NCI-H2081 treated with DMSO at 0.1 percent for 48 hours (cell line): ENCODE measurements at places on chromosomes 3 and 15.

DNA sequence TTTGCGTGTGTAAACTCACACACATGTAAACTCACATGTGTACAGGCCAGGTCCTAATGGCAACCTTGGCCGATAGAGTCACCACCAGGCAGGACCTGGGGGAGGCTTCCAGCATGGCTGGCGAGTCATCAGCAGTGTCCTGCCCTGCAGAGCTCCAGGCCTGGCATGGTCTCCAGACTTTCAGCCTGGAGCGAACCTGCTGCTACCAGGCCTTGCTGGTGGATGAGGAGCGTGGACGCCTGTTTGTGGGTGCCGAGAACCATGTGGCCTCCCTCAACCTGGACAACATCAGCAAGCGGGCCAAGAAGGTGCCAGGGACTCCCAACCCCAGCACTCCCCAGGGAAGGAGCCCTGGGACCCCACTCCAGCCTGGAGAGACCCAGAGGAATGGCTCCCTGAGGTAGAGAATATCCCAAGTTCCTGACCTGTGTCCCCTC, 1.0 kb downstream of the SEMA3B start:
- no peak for DNase-seq

- DNase-seq = no peak
These were observed 61.5 kb downstream of the LRRC49 start for GRCh38 chr15:70954171-70954570.

DNA sequence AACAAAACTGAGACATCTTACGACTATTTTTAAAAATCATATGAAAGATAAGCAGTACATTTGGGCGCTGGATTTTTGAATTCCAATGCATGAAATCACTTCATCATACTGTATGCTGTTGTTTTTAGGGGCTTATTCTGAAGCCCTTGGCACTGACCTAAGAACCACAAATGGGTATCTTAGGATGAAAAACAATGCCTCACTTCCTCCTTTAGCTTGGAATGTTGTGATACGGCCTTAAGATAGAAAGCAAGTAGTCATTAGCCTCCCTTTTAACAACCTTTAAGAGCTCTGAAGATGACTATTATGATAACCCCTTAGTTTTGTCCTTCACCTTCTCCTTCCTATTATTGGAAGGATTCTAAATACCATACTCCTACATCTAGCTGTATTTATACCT, 289.8 kb downstream of the ARPP21 start:
- DNase-seq = no peak

- DNase-seq = no peak
These were observed 234.8 kb upstream of the WNT5A start for GRCh38 chr3:55721716-55722484.

GRCh38 chr3:136250903-136251460, 842 bp downstream of the PCCB start:
- peak; percentile 60 for DNase-seq

DNA sequence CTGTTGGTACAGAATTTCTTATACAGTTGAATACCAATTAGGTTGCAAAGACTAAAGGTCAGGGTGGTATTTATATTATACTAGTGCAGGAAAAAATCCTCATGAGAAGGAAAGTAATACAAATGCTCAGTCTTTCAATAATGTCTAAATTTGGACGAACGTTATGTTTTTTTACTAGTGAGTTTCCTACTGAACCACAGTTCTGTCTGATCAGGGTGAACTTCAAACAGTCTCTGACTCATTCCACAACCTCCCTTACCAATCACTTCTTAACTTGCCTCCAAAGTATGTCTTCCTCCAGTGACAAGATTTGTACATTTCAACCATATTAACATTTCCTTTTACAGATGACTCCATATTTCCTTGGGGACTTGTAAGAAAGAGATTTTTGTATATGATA, 3.4 kb downstream of the TMEM212 start:
- no peak for DNase-seq

DNA sequence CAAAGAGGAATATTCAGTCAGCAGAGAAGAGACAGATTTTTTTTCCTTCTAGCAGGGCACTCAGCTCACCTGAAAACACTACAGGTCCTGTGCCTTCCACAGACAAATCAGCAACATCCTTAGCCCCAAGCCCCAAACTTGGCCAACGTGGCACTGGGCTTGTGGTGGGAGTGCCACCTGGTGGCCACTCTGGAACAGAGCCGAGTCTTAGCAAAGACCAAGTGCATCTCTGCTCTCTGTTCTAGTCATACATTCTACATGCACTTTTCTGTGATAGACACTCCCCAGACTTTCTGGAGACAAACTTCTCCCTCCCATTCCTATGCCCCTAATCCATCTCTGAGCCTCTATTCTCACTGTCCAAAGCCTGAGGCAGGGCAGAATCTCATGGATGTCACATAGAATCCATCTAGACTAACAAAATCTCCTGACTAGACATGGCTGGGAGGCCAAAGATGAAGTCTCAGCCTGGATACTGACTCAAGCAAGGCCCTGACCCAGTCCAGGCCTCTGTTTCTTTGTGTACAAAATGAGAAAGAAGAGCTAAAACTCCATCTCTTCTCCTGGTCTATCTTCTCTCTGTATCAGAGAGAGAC, 5.1 kb upstream of the SEMA7A start:
- DNase-seq = no peak

DNA sequence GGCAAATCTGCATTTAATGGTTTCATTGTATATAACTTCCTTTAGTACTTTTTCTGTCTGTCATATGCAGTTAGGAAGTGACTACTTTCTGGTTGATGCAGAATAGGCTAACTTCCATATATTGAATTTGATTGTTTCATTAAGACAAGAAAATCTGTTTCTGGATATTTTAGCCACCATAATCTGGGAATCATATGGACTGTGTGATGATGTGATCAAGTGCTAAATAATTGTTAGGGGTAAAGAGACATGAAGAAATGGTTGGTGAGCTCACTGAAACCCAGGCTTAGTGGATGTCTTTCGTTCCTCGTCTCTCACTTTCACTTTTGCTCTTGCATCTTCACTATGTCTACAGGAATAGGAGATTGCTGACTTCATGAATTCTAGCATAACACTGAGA, 3.5 kb upstream of the MNS1 start:
- no peak for DNase-seq

GRCh38 chr3:112633757-112634156, 7.2 kb downstream of the CCDC80 start:
- no peak for DNase-seq

- DNase-seq = no peak
These were observed 4.8 kb upstream of the TFDP2 start for GRCh38 chr3:142154186-142154585.

GRCh38 chr3:143000528-143000927, 842 bp upstream of the U2SURP start:
- no peak for DNase-seq

GRCh38 chr15:72184165-72184811, 13.3 kb downstream of the GRAMD2A start:
- no peak for DNase-seq

GRCh38 chr3:156341831-156342416, 213.0 kb downstream of the SSR3 start:
- no peak for DNase-seq

DNA sequence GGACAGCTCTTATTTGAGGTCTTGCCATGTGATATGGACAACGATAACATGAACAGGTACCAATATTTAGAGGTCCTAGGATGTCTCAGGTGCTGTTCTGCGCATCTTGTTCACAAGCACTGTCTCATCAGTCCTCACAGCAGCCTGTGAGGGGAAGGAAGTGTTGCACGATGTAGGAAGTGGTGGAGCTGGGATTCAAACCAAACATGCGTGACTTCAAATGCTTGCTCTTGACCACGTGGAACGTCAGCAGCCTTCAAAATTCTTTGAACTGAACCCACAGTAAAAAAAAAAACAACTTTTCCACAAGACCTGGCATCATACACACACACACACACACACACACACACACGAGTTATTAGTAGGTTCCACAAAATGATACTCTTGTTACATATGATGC, 153.4 kb upstream of the SMAD3 start:
- DNase-seq = no peak

- no peak for DNase-seq
These were observed at the start of gene INSYN1 for GRCh38 chr15:73753250-73754130. Gene INSYN1 (minus strand): TSS chr15:73753351. CDS start chr15:73751130, 2,221 bp downstream.

GRCh38 chr3:152109038-152109437, 159.7 kb upstream of the MBNL1 start:
- no peak for DNase-seq

DNA sequence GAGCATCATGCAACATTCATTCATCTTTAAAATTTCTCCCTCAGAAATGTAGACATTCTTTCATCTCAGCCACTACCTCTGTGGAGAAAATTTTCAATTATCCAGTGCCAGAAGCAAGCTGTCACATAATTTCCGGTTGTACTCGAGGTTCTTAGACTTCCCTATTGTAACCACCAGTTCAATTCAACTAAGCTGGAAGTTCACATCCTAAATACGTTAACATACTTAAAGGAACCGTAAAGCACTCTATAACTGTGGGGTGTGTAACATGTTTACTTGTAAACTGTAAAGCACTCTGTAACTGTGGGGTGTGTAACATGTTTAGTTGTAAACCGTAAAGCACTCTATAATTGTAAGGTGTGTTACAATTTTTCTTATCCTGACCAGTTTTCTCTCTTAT, 150.3 kb downstream of the PLCL2 start:
- DNase-seq = no peak

- no peak for DNase-seq
These were observed 241.8 kb downstream of the ADAMTS17 start for GRCh38 chr15:100099976-100100375.

DNA sequence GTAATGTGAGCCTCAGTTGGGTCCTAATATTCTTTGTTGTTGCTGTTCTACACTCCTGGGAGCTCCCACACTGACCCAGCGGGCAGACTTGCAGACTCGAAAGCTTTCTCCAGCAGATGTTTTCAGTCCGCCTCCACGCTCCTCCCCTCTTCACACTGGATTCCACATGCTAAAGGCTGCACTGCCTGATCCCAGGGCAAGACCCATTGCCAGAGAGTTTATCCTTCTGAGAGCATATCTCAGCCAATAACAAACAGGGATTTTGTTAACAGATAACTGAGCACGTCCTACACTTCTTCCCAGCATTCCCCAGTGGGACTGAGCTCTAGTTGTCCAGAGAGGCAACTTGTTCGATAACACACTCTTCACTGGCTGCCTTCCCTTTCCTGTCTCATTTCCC, 8.0 kb upstream of the COL6A6 start:
- DNase-seq = no peak

DNA sequence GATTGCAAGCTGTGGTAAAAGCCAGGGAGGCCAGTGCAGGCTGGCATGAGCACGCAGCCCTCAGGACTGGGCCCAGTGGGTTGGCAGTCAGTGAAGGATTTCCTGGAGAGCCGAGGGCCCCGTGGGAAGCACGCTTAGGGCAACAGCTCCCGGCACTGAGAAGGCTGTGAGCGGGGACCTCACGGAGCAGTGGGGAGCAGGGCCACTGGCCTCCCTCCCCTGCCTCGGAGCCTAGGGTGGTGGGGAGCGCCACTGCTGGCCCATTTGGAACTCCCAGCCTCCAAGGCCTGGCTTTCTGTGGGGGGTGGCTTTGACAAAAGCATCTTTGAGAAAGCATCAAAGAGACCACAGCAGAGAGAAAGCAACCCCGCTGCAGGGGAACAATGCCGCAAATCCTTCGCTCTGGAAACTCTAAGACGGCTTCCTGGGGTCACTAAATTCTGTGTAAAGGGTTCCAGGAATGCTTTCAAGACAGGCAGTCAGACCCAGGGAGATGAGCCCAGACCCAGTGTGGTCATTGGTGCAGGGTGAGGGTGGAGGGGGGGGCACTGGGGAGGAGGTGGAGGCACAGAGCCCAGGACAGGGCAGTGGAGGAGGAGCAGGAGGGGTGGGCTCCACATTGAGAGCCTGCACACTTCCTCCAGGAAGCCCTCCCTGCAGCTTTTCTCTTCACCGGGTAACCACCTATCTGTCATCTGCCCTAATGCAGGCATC, 9.5 kb upstream of the APBA2 start:
- no peak for DNase-seq

DNA sequence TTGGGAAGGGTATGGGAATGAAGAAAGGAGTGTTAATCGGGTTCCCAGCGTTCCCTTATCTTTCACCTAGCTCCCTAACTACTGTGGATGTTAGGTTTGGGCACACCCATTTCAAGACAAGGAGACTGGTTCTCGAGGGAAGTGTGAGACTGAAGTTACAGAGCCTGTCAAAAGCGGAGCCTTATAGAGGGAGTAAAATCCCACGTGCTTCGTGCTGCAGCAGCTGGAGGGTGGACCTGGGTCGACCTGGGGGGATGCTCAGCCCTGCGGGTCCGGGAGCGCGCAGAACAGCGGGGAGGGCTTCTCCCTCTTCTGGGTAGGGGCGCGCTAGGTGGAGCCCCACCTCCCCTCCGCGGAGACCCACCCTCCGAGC, 314 bp upstream of the TMED3 start:
- no peak for DNase-seq

DNA sequence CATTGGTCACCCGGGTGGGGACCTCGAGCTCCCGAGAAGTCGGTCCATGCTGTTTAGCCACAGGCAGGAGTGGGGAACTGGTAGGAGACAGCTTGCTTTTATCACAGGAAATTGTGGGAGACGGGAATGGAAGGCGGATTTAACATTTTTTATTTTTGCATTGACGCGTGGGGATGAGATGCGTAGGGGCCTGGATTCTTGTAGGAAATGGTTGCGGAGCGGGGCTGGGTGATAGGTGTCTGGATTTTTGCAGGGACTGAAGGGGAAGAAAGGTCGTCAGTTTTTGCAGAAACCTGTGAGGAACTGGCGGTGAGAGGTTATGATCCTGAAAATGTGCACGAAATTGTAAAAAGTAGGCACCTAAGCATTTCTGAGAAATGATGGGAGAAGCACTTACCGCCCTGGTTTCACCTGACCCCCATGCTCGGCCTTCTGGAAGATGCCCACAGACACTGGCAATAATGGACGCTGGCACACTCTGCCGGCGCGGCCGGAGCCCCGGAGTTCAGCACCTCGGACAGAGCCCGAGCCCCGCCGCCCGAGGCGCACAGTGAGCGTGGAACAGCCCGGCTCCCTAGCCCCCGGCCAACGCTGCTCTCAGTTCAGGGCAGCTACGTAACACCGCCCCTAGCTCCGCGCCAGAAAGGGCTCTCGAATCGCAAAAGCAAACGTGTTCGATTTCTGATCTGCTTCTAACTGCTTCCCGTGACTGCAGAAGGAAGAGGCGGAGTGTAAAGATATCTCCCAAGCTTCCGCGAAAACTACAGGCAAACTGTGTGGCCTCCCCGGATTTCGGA, 928 bp downstream of the ANKRD34C start:
- DNase-seq = no peak

- DNase-seq = no peak
These were observed 112.6 kb upstream of the KBTBD8 start for GRCh38 chr3:66885326-66886000.

GRCh38 chr15:26087881-26088280, 224.8 kb upstream of the ATP10A start:
- no peak for DNase-seq
